ENCODE measurements at places on chromosomes 16 and 17.
A peak's percentile ranks its signal among the peaks of the same experiment; 100 is the strongest.

DNA sequence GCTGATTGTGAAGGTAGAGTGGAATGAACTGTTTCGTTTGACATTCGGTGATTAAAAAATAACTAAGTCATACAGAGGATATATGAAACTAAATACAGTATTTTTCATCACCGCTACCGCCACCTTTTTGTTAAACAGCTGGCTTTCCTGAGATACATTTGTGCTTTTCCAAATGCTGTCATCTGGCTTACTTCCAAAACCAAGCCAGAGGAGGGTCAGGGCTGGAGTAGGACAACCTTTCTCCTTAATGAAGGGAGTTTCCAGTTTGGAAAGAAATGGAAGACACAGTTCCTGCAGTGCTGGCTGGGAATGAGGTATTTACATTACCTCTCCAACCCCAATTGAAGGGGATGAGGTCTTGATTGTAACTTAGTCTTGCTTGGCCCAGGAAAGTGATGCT, 3.2 kb downstream of the TNRC6C start:
- DNase-seq: no peak

DNA sequence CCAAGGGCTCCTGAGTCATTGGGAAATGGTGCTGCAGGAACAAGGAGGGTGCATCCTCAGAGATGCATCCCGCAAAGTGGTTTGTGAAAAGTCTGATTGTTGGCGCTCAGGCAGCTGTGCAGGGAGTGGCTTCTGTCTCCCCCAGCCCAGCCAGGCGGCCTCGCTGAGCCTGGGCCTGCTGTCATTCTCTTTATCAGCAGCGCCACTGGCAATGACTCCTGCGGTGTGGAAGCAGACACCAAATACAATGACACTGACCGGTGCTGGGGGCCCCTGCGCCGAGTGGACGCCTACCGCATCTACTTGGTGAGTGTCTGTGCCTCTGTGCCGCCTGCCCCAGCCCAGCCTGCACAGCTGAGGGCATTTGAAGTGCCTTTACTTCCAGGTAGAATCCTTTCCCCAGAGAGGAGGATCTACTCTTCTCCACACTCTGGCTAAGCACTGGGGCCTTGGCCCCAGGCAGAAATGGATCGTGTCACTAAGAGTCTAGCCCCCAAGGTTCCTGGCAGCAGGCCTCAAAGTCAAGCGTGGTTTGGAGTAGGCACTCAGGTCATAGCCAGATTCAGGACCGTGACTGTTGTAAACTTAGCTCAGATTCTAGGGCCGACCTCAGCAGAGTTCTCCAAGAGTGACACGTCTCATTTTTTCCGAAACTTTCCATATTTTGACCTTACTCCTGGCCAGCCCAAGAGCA, 19.3 kb upstream of the NAT9 start:
- no peak for DNase-seq

DNA sequence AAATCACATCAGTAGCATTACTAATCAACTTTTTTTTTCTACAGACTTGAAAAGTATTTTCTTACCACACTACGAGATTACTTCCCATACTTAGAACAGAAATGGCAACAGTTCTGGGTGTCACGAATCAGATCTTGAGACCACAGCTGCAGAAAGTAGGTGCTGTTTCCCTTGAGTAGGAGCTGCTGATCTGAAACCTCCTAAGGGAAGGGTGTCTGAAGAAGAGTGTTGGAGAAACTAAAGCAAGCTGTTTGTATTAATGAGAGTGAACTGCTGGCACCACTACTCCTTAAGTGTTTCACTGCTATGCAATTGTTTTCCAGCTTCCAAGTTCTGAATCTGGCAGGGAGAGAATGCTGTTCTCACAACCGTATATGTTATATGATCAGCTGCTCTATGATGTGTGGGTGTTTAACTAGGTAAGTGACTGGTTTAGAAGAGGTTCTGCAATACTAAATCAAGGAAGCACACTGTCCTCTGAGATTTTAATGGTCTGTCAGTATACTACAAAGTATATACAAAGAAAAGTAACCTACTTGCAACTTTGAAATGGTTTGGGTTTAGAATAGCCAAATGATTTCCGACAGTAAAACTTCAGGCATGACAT, 3.3 kb downstream of the ZNF652 start:
- no peak for DNase-seq

DNA sequence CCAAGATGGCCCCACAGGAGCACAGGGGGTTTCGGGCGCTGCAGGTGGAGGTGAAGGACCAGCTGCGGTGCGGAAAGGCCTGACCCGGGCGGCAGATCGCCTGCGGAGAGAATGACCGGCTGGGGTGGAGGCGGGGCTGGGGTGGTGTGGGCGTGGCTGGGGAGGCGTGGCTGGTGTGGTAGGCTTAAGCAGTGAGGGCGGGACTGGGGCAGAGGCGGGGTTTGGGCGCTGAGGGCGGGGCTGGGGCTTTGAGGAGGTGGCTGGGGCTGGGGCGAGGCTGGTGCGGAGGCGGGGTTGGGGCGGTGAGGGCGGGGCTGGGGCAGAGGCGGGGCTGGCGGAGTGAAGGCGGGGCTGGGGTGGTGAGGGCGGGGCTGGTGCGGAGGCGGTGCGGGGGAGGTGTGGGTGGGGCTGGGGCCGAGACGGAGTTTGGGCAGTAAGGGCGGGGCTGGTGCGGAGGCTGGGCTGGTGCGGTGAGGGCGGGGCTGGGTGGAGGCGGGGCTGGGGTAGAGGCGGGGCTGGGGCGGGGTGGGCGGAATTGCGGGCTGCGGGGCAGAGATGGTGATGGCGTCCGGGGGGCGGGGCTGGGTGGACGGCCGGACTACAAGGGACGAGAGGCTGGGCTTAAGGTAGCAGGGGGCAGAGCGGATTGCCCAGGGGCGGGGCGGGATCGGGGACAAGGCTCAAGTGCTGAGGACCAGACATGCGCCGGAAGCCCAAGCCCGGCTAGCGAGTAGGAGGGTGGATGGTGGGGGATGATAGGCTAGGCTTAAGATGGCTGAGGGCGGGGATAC, 9.9 kb upstream of the GSDMA start:
- DNase-seq: peak; percentile 92

GRCh38 chr16:70494202-70494770, 29.1 kb downstream of the COG4 start:
- no peak for DNase-seq

DNA sequence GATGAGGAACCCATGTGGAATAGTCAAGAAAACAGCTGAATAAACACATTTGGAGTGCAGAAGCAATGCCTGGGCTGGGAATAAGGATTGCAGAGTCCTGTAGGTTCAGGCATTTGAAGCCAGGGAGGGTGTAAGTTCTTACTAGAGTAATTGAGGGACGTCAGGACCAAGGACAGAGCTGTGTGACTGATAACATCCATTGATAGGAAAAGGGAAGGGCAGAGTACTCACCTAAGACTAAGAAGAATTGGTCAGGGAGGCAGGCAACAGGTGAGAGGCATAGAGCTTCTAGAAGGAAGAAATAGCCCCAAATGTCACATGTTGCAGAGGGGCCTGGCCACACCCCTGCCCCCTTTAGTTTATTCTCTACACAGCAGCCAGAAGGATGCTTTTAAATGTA, 79.8 kb upstream of the TMEM132E start:
- DNase-seq: peak; percentile 8

- no peak for DNase-seq
These were observed 218.1 kb upstream of the CDH8 start for GRCh38 chr16:62254372-62254771.

DNA sequence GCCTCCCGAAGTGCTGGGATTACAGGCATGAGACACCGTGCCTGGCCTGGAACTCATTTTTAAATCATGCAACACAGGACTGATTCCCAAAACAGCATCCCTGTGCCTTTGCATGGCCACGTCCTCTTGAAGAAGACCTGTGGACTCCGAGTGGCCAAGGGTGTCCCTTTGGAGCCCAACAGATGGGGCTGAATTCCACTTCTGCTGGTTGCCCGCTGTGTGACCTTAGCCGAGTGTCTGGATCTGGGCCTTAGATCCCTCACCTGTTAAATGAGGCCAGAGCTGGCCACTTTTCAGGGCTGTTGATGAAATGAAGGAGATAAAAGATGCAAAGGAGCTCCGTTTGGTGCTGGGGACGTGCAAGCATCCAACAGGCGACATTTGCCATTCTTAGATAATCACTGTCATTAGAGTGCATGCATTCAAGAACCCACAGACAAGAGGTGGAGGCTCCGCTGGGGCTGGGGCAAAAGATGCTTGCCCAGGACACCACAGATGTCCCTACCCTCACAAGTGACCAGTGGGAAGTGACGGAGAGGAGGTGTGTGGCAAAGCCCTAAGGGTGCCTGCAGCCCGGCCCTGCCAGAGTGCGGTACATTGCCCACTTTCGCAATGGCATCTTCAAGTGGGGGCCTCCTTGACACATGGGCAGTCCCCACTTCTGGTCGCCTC, 354.1 kb upstream of the TNRC6C start:
- DNase-seq: no peak

DNA sequence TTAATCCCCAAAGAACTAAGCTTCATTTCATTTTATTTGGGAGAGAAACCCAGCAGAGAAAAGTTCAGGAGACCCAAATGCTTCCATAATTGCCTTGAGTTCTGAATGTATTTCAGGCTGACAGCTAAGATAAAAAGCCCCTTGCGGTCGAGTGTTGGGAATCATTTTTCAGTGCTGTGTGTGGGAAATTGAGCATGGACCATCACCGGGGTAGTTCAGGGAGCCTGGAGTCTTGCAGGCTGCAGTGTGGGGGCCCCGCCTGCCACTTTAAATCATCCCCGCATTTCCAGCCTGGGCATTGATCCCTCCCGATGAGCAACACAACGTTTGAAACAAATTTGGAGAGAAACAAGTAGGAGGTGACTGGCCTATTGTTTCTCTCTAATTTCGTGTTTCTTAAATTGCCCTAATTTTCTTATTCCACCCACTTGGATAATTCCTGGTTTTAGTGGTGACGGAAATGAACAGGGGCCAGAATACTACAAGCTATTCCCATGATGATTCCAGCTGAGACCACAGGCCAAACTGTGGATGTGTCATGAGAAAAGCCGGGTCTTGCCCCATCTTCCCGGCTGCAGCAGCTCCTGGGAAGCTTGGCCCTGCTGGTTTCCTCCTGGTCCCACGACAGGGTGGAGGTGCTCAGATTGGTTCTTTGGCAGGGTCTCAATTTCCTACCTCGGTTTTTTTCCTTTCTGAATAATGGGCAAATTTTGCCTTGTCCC, 75.1 kb downstream of the FOXL1 start:
- peak; percentile 57 for DNase-seq

- no peak for DNase-seq
These were observed 150.4 kb downstream of the SPECC1 start for GRCh38 chr17:20159406-20160069.

- no peak for DNase-seq
These were observed 31.4 kb upstream of the NETO2 start for GRCh38 chr16:47175152-47175551.

DNA sequence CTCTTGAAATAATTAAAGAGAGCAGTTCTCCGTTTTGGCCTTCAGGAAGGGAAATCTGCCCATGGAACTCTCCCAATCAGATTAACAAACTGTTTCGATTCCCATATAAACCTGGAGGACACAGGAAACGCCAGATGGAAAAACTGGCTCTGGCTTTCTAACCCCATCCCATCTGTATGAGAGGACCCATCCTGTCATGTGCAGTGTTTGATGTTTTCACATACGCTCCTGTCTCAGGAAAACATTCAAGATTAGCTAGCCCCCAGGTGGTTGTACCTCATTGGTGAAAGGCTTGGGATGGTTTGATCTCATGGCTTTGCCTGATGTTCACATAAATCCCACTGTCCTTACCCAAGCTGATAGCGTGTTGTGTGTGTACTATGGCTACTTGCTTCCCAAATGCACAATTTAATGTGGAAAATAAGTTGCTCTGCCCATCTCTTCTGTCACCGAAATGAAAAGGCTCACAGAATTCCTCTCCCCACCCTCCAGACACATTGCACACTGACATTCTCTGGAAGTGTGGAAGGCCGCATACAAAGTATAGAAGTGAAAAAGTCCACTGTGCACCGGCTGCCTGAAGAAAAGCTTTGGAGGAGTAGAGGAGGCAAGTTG, 18.2 kb upstream of the ERN1 start:
- no peak for DNase-seq

DNA sequence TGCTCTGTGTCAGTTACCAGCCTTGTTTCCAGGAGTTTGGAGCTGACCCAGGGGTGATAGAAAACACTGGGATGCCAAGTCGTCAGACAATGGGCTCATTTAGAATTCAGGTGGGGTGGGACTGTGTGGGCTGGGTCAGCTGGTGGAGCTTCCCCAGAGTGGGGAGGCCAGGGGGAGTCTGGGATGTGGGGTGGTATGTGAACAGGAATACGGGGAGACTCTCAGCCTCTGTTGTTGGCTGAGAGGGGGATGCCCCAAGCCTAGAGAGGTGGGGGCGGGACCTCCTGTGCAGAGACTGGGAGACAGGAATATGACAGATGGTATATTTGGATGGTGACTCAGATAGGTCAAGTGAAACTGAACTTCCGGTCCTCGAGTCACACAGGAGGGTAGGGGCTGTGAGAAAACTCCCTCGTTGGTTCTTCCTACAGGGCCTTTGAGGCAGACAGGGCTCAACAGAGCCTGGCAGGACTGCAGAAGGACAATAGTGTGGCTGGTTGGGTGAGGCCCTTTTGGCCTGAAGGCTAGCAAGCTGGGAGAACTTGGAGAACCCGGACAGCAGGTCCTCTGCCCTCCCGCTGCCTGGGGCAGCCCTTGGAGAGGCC, 23.7 kb downstream of the CDH1 start:
- peak; percentile 23 for DNase-seq

DNA sequence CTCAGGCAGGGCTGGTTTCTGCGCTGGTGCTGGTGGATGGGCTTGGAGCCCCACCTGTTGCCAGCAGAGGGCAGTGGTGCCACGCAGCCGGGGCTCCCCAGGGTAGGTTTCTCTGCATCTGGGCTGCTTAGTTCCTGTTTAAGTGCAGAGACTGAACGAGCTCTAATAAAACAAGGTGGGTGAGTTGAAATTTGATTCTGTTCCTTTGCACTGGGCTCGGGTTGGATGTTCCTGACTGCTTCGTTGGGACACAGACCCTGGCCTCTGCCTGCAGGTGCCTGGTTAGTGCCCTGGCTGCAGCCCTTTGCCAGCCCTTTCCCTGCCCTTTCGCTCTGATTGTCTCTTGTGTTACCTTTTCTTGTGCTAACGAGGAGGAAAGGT, 30.0 kb downstream of the TBCD start:
- peak; percentile 63 for DNase-seq

- no peak for DNase-seq
These were observed 14.0 kb downstream of the PDIA2 start for GRCh38 chr16:296806-297510.

- no peak for DNase-seq
These were observed 3.1 kb downstream of the ABAT start for GRCh38 chr16:8677481-8677880.

DNA sequence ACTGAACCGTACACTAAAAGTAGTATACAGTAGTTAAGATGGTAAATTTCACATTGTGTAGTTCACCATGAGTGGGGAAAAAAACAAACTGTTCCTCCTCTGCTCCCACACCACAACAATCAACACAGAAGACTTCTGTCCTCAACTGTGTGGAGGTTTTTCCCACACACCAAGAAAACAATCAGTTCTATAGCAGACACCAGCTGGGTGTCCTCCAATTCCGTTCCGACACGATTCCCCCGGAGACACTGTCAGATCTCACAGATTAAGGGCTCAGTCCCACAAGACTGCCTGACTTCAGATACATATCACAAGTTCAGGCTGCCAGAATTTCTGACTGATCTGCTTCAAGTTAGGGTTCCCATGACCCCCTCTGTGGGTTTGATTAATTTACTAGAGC, 31.8 kb downstream of the BBS2 start:
- no peak for DNase-seq
